Thymus (tissue), 14 donors: ENCODE measurements at places on chromosomes 11 and 22.

- no peak overlapping the region for H3K4me3 ChIP-seq
- H3K36me3 ChIP-seq = no peaks in the 10 kb centered on the region
- H3K27me3 ChIP-seq = peaks cover 2% of the 10 kb centered on the region
- H3K4me1 ChIP-seq = peaks cover 8% of the 10 kb centered on the region
These were observed 10.3 kb downstream of the GAL start for GRCh38 chr11:68694431-68695297.

GRCh38 chr22:40791241-40791640, 27.9 kb downstream of the SLC25A17 start:
- H3K27ac ChIP-seq = no peak overlapping the region
- H3K4me1 ChIP-seq = no peaks in the 10 kb centered on the region
- H3K4me3 ChIP-seq = no peak overlapping the region
- H3K36me3 ChIP-seq = peaks cover 18% of the 10 kb centered on the region
- no peaks in the 10 kb centered on the region for H3K27me3 ChIP-seq

- no peaks in the 10 kb centered on the region for H3K4me1 ChIP-seq
- no peak for DNase-seq
- no peak overlapping the region for H3K4me3 ChIP-seq
- no peaks in the 10 kb centered on the region for H3K36me3 ChIP-seq
- H3K27me3 ChIP-seq = no peaks in the 10 kb centered on the region
- no peak overlapping the region for H3K27ac ChIP-seq
These were observed 111.6 kb upstream of the BMAL1 start for GRCh38 chr11:13166036-13166435.

DNA sequence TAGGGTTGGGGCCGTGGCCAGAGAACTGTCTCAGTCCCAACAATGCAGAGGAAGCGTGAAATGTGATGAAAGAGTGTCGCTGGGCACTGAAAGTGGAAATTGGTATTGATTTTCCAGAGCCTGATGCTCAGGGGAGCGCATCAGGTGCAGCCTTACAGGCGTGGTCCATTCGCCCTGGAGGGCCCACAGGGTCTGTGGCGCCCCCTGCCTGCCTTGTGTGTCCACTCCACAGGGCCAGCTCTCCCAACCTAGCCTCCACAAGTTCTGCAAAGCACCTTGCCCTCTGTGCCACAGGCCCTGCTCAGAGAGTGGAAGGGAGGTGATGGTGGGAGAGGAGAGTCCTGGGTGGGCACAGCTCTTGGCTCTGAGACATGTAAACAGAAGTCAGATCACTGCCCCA, 54.9 kb upstream of the LMO1 start:
- H3K27ac ChIP-seq = no peak overlapping the region
- H3K4me1 ChIP-seq = no peaks in the 10 kb centered on the region
- no peaks in the 10 kb centered on the region for H3K27me3 ChIP-seq
- no peak overlapping the region for H3K4me3 ChIP-seq
- H3K36me3 ChIP-seq = no peaks in the 10 kb centered on the region

DNA sequence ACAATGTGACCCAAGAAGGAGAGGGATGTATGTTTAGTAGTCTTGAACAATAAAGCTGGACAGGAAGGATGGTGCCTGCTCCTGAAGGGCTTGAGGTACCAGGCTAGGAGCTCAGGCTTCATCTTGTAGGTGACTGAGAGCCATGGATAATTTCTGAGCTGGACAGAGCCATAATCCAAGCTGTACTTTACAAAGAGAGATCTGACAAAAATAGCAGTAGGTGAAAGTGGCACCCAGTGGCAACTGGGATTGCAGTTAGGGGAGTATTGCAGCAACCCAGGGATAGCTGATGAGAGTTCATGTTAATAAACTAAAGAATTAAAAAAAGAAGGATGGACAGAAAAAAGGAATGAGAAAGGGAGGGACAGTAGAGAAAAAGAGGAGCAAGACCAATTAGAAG, 7.4 kb downstream of the XRRA1 start:
- no peak overlapping the region for H3K27ac ChIP-seq
- no peaks in the 10 kb centered on the region for H3K4me1 ChIP-seq
- no peak overlapping the region for H3K4me3 ChIP-seq
- no peaks in the 10 kb centered on the region for H3K27me3 ChIP-seq
- H3K36me3 ChIP-seq = peaks cover 35% of the 10 kb centered on the region

DNA sequence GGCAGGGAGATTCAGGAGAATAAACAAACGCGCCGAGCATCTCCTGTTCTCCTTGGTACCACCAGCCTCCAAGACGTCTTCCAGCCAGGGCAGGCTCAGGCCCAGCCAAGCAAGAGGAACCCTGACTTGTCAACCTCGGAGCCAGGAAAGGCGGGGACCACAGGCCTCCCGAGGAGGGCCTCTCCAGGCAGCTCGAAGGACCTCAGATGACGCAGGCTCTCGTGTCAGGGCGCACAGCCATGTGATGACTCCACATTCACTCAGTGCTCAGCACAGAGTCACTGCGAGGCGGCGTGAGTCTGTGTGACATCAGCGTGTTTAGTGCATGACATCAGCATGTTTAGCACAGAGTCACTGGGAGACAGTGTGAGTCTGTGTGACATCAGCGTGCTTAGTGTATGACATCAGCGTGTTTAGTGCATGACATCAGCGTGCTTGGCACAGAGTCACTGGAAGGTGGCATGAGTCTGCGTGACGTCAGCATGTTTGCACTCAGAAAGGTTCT, 241.4 kb downstream of the BRD1 start:
- H3K27ac ChIP-seq = no peak overlapping the region
- H3K4me3 ChIP-seq = no peak overlapping the region
- H3K4me1 ChIP-seq = no peaks in the 10 kb centered on the region
- H3K36me3 ChIP-seq = peaks cover 8% of the 10 kb centered on the region

DNA sequence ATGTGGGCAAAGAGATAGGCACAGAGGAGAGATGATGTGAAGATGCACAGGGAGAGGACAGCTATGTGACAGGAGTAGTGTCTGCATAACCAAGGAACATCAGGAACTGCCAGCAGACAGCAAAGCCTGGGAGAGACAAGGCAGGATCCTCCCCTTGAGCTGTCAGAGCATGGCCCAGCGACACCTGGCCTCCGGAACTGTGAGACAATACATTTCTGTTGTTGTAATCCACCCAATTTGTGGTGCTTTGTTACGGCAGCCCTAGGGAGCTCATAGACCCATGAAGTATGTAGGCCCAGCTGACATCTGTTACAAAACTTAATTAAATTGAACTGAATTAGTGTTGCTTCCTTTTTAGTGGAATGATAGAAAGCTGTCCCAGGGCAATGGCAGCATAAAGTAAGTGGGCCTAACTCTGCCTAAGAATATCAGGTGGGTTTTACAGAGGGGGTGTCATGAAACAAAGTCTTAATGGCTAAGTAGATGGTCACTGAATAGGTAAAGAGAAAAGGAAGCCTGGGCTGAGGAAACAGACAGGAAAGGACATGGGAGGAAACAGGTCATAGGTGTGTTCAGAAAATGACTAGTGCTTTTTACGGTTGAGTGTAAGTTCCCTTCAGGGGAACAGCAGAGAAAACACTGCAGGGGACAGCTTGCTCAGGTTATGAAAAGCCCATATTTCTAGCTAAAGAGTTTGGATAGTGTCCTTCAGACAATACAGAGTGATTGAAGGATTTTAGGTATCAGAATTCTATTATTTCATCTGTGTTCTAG, 24.8 kb downstream of the RASSF10 start:
- H3K36me3 ChIP-seq = no peaks in the 10 kb centered on the region
- H3K27me3 ChIP-seq = no peaks in the 10 kb centered on the region
- H3K4me1 ChIP-seq = no peaks in the 10 kb centered on the region
- no peak for DNase-seq
- H3K27ac ChIP-seq = no peak overlapping the region

GRCh38 chr11:44775366-44775984, 48.7 kb downstream of the TSPAN18 start:
- peaks cover 3% of the 10 kb centered on the region for H3K4me1 ChIP-seq
- H3K36me3 ChIP-seq = no peaks in the 10 kb centered on the region
- H3K4me3 ChIP-seq = no peak overlapping the region
- H3K27me3 ChIP-seq = no peaks in the 10 kb centered on the region
- H3K27ac ChIP-seq = no peak overlapping the region

DNA sequence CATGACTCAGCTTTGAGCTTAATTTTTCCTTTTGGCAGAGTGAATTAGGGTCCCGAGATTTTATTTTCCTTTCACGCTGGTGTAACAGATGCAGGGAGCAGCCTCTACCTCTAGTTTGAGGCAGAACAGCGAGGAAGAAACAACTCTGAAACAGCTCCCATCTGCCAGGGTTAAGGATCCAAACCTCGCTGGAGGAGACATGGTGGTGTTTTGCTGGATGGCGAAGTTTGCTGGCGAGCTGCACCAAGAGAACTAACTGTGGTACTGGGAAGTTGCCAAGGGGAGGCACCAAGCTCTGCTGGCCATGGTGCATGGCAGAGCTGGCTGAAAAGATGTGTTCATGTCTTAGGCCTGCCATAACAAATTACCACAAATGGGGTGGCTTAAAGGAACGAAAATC, 7.6 kb upstream of the ALKBH3 start:
- H3K4me3 ChIP-seq = no peak overlapping the region
- DNase-seq = no peak
- peaks cover 2% of the 10 kb centered on the region for H3K27me3 ChIP-seq
- no peak overlapping the region for H3K27ac ChIP-seq

GRCh38 chr11:68431984-68432645, 28.4 kb upstream of the PPP6R3 start:
- no peak overlapping the region for H3K27ac ChIP-seq
- H3K27me3 ChIP-seq = no peaks in the 10 kb centered on the region
- H3K4me3 ChIP-seq = no peak overlapping the region
- H3K36me3 ChIP-seq = peaks cover 40% of the 10 kb centered on the region
- DNase-seq = no peak
- peaks cover 4% of the 10 kb centered on the region for H3K4me1 ChIP-seq

GRCh38 chr11:70731271-70732022, 333.1 kb downstream of the CTTN start:
- H3K27me3 ChIP-seq = no peaks in the 10 kb centered on the region
- no peaks in the 10 kb centered on the region for H3K4me1 ChIP-seq
- H3K4me3 ChIP-seq = no peak overlapping the region

GRCh38 chr11:74683941-74684481, 47.2 kb downstream of the CHRDL2 start:
- H3K27ac ChIP-seq = no peak overlapping the region
- no peaks in the 10 kb centered on the region for H3K4me1 ChIP-seq
- H3K4me3 ChIP-seq = no peak overlapping the region
- H3K27me3 ChIP-seq = peaks cover 41% of the 10 kb centered on the region
- no peak for DNase-seq

- H3K4me1 ChIP-seq = no peaks in the 10 kb centered on the region
- DNase-seq = no peak
- no peaks in the 10 kb centered on the region for H3K27me3 ChIP-seq
- H3K27ac ChIP-seq = no peak overlapping the region
- H3K4me3 ChIP-seq = no peak overlapping the region
- no peaks in the 10 kb centered on the region for H3K36me3 ChIP-seq
These were observed 135.6 kb downstream of the SBF2 start for GRCh38 chr11:10158461-10158860.

DNA sequence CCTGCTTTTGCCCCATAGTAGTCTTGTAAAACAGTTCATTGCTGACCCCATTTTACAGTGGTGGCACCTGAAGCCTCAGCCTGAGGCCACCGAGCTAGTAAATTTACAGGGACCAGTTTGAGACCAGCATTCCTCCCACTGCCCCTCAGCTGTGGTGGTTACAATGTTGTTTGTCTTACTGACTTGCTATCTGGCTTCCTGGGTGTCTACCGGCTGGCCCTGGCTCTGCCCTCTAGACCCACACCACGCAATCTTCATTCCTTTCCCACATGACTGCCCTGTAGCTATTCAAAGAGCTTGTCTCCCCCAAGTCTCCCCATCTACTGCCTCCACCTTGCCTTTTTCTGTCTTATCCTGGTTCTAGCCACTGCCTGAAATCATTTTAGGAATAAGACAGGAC, 20.8 kb downstream of the PIK3IP1 start:
- no peak overlapping the region for H3K27ac ChIP-seq
- no peaks in the 10 kb centered on the region for H3K4me1 ChIP-seq
- H3K36me3 ChIP-seq = peaks cover 74% of the 10 kb centered on the region
- H3K4me3 ChIP-seq = no peak overlapping the region
- no peaks in the 10 kb centered on the region for H3K27me3 ChIP-seq

DNA sequence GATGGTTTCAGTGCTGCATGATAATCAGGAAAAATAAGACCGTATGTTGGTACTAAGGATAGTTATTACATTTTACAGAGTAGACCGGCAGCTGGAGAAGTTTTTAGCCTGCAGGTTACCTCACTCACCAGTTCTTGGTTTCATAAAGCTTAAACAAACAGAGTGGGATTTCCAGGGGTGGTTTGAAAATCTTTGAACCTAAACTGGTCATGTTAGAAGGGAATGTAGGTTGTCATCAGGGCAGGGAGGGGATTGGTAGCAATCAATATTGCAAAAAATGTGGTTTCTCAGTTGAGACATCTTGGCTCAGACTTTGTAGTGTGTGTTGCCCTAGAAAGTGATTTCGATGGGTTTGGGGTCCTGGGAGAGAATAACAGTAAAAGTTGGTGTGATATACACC, 17.5 kb downstream of the EXT2 start:
- H3K27me3 ChIP-seq = no peaks in the 10 kb centered on the region
- H3K4me3 ChIP-seq = no peak overlapping the region
- no peak overlapping the region for H3K27ac ChIP-seq
- no peaks in the 10 kb centered on the region for H3K4me1 ChIP-seq
- no peak for DNase-seq
- peaks cover 13% of the 10 kb centered on the region for H3K36me3 ChIP-seq

DNA sequence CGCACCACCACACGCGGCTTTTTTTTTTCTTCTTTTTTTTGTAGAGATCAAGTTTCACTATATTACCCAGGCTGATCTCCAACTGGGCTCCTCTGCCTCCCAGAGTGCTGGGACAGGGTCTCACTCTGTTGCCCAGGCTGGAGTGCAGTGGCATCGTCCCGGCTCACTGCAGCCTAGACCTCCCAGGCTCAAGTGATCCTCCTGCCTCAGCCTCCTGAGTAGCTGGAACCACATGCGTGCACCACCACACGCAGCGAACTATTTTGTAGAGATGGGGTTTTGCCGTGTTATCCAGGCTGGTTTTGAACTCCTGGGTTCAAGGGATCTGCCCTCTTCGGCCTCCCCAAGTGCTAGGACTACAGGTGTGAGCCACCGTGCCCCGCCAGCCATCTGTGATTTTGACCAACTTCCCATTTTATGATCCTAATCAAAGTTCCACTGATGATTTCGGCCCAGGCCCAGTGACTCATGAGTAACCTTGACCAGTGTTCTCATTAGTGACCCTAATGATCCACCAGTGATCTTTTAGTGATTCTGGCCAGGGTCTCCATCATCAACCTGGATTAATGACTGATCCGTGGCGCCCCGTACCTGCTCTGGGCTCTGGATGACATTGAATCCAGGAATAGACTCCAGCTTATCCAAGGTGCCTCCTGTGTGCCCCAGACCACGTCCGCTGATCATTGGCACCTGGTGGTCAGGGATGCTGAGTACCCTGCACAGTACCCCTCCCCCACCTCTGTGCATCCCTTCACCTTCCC, 1.7 kb downstream of the TYMP start:
- no peak for DNase-seq
- peaks cover 21% of the 10 kb centered on the region for H3K4me1 ChIP-seq
- H3K27me3 ChIP-seq = peaks cover 51% of the 10 kb centered on the region
- peaks cover 12% of the 10 kb centered on the region for H3K36me3 ChIP-seq
- H3K4me3 ChIP-seq = no peak overlapping the region
- H3K27ac ChIP-seq = no peak overlapping the region

GRCh38 chr22:48045369-48045768, 1282.9 kb downstream of the TBC1D22A start:
- H3K27me3 ChIP-seq = no peaks in the 10 kb centered on the region
- peak overlapping the region; percentile 82 for H3K27ac ChIP-seq
- peaks cover 54% of the 10 kb centered on the region for H3K4me1 ChIP-seq
- no peaks in the 10 kb centered on the region for H3K36me3 ChIP-seq
- DNase-seq = peak; percentile 52
- H3K4me3 ChIP-seq = no peak overlapping the region

- H3K4me3 ChIP-seq = no peak overlapping the region
- peak; percentile 66 for DNase-seq
- no peaks in the 10 kb centered on the region for H3K36me3 ChIP-seq
- peaks cover 31% of the 10 kb centered on the region for H3K27me3 ChIP-seq
- H3K27ac ChIP-seq = peak overlapping the region; percentile 14
- H3K4me1 ChIP-seq = peaks cover 24% of the 10 kb centered on the region
These were observed 12.7 kb downstream of the MAFF start for GRCh38 chr22:38214302-38215056.
